ENCODE measurements at places on chromosomes 11 and 22.

- DNase-seq: no peak
Observed at GRCh38 chr11:117998664-117999353, 12.6 kb downstream of the IL10RA start.

DNA sequence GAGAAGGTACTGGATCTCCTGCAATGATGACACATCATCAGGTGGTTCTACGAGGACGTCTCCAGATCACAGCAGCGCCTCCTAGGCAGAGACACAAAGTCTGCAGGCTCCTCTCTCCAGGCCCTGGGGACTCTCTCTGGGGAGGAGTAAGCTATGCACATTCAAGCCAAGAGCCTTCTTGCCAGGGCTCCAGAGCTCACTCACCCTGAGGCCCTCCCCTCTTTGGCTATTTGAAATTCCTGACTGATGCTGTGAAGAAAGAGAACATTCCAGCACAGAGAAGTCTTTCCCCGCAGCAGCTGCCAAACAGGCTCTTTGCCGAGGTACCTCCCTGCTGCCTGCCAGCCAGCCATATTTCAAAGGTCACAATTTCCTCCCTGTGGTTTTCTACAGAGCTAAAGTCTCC, 204.9 kb downstream of the CSNK2A3 start:
- DNase-seq: no peak

DNA sequence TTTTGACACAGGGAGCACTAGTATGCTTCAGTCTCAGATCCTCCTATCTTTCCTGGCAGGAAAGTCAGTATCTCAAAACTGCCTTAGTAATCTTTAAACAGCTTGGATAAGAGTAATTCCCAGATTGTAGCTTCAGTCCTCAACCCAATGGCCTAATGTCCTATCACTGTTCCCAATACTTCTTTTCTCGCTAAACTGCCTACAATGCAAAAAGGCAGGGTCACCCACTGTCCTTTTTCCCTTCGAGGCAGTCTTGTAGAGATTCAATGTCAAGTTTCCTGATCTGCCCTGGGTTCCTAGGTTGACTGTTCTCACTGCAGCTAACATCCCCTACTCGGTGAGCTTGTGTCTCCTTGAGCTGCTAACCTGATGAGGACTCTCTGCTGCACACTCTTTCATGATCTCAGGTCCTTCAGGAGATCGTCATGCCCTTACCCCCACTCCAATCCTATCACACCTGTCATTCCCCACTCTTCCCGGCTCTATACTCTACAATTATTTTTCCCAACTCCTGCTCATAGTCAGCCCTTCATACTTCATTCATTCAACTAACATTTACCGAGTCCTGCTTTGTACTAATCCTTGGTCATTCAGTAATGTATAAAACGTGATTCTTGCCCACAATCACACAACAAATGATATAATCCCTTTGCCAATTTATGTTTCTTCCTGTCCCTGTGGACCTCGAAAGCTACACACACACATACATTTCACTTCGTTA, 904 bp downstream of the C2CD3 start:
- no peak for DNase-seq

DNA sequence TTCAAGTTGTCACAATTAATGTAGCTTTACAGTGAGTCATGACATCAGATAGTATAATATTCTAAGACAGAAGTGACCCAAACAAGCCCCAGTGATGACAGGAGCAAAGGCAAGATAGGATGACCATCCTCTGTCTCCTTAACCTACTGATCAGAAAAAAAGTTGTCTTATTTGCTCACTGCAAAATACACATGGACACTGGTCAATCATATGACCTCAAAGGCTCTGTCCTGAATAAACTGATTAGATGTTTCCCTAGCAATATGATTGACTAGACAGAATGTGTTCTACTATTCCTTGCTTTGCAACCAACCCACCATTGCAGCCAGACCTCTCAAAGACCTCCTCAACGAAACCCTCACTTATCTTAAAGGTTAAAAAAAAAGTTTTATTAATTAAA, 117.4 kb downstream of the SYN3 start:
- DNase-seq: no peak

DNA sequence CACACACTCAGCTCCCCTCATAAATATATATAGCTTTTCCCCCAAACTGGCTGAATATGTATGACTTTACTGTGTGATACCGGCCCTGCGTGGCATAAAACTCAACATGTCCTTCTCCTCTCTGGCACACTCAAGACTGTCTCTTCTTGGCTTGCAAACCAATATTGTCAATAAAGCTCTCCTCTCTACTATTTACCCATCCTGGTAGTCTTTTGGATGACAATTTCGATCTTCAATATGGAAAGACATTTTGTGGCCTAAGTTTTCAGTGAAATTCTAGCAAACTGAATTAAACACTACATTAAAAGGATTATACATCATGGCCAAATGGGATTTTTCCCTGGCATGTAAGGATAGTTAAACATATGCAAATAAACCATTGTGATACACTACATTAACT, 1255.9 kb downstream of the JRKL start:
- no peak for DNase-seq

DNA sequence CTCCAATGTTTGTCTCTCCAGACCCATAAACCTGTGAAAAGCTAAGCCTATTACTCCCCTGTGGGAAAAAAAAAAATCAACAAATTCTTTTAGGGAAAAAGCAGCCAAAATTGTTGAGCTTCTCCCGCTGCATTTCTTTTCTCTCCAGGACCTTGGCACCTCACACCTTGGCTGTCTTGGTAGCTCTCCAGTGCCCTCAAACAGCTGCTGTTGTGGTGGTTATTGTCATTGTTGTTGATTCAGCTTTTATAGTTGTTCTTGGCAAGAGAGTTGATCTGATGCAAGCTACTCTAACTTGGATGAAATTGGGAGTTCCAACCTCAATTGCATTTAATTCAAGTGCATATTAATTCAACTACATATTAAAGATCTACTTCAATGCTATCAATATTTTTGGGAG, 516.9 kb upstream of the LARGE1 start:
- DNase-seq: no peak

DNA sequence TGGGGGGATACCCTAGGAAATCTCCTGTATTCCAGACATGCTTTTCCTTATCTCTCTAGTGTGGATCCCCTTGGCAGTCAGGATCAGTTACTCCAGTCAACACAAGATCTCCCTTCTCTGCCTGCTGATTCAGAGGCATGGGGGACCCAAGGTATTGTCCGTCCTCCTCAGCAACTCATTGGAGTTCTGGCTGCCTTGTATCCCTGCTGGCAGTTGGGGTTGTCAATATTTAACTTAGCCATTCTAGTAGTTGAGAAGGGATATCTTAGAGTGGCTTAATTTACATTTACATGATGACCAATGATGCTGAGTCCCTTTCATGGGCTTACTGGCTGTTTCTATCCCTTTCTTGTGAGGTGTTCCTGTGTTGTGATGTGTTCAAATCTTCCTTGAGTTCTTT, 74.2 kb downstream of the GRK3 start:
- DNase-seq: no peak

DNA sequence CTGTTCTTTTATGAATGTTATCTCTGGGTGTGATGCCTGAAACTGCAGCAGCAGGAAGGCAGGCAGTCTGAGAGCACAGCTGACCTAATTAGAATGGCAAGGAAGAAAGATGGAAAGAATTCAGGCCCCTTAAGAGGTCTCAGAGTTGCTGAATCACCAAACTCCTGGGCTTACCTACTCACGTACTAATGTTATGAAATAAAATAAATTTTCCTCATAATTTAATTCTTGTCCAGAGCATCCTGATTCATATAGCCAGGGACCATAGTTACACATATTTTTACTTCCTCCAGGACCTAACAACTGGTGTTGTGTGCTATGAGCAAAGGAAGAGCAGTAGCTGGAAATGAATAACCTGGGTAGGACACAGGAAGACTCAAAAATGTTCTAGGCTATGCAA, 41.9 kb downstream of the SNX19 start:
- DNase-seq: no peak

GRCh38 chr11:113411536-113411935, 24.0 kb downstream of the ANKK1 start:
- no peak for DNase-seq

- DNase-seq: no peak
Observed at GRCh38 chr11:30730011-30730410, 143.9 kb upstream of the MPPED2 start.

DNA sequence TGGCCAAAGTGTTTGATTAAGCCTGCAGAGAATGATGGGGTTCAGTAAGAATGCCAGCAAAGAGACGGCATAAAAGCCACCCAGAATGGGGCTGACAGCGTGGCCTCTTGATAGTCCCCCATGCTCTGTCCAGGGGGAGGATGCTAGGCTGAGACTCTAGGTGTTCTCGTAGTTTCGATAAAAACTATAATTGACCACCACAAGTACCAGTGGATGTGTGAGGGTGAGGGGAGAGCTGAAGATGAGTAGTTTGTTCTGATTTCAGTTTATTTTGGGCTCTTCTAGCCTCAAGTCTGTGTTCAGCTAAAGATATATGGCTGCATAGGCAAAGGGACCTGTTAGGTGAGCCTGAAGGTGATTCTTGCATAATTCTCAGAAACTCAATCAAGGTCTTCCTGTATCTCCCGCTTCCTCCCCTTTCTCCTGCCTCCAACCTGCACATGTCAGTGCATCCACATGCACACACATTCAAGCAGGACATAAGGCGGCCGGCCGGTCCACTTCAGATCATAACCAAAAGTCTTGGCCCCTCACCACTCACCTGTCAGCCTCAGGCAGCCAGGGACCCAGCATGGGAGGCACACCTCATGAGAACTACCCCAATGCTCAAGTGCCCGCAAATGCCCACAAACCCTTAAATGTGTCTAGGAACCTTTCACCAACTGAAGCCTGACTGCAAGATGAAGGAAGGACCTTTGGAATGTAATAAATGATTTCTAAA, 31.2 kb downstream of the FLI1 start:
- DNase-seq: no peak

DNA sequence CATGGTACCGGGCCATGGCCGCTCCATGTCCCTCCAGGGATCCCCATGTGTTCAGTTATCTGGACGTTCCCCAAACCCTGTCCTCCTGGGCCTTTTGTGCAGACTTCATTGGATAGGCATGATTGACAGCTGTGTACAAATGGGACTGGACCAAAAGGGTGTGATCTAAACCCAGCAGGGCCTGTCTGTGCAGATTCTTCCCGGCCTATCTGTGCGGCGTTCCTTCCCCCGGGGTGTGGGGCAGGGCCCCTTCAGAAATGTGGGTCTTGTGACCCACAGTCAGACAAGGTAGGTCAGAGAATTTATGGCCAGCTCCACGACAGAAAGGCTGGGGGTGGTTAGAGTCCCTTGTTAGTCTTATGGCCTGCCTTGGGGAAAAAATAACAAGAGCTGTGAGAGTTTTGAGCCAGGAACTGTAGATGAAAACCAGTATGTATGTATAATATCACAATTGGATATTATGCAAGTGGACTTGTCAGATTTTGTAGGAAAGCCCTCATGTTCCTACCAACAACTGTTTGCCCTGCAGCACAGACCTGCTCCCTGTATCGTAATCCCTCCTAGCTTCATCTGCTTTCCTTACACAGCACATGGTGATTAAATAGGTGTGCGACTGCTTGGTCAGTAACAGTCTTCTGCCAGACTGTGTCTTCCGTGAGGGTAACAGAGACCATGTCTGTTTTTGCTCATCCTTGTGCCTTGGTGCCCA, 31.7 kb downstream of the AP2A2 start:
- no peak for DNase-seq

GRCh38 chr22:42993651-42994275, 21.2 kb downstream of the PACSIN2 start:
- no peak for DNase-seq

DNA sequence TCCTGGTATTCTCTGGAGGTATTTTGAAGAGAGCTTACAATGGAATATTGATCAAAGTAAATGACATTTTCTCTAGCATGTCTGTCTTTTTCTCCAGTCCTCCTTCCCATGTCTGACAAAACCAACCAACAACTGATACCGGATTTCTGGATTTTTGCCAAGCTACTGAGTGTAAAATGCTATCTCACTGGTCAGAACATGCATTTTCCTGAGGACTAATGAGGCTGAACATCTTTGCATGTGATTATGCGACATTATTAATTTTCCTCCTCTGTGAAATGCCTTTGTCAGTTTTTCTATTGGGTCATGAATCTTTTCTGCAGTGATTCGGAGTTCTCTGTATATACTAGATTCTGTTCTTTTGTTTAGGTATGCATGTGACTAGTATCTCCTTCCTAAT, 51.4 kb downstream of the CDON start:
- DNase-seq: no peak

DNA sequence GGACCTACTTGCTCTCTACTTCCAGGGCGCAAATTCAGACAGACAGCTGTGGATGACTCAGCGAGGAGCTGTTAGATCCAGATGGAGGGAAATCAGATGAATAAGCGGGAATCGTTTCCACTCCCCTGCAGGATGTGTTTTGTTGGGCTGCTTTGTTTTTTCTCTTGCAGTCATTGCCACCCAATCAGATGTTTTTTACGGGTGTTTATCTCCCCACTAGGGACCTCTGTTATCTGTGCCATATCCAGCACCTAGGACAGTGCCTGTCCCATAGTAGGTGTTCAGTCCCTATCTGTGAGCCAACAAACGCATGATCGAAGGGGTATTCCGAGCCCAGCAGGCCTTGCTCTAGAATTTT, 51.1 kb upstream of the PARVG start:
- no peak for DNase-seq

DNA sequence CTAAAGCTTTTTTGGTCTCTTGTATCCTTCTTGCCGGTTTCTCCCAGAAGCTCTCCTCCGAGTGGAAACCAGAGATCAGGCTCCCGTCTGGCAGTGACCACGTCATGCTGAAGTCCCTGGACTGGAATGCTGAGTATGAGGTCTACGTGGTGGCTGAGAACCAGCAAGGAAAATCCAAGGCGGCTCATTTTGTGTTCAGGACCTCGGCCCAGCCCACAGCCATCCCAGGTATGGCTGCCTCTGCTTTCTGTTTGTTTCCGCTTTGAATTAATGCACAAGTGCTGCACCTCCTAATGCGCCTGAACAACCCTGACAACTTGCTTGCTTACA, 54.3 kb upstream of the TTC12 start:
- no peak for DNase-seq

- DNase-seq: no peak
Observed at GRCh38 chr11:45658292-45658991, 7.0 kb downstream of the CHST1 start.

DNA sequence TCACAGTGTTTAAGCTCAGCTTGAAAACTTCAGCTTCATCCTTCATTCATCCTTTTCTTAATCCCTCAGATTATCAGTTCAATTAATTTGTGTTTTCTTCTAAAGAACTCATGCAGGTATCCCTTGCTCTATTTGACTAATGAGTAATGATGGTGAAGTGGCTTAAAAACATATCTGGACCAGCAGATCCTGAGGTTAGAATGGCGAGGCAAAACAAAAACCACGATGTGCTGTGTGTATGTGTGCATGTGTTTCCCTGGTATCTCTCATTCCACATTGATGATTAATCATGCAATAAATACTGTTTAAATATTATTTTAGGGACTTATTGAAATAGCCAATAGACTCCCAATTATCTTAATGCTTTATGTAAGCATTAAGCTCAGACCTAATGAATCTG, 437.0 kb downstream of the DYNC2H1 start:
- peak; percentile 31 for DNase-seq

GRCh38 chr11:62459080-62459479, 40.2 kb downstream of the SCGB1A1 start:
- DNase-seq: no peak

- DNase-seq: no peak
Observed at GRCh38 chr11:119120639-119121007, 757 bp upstream of the HINFP start.

All from NCI-H748 treated with DMSO at 0.1 percent for 48 hours (cell line).